ENCODE measurements at places on chromosomes 6 and 20.

GRCh38 chr20:50704971-50705370 lies 13.6 kb upstream of the RIPOR3 start:
- no peaks in the 10 kb centered on the region for H3K27me3 ChIP-seq
- no peak overlapping the region for H3K4me3 ChIP-seq
- H3K4me1 ChIP-seq: peaks cover 26% of the 10 kb centered on the region
- H3K36me3 ChIP-seq: no peaks in the 10 kb centered on the region
- no peak overlapping the region for H3K27ac ChIP-seq

DNA sequence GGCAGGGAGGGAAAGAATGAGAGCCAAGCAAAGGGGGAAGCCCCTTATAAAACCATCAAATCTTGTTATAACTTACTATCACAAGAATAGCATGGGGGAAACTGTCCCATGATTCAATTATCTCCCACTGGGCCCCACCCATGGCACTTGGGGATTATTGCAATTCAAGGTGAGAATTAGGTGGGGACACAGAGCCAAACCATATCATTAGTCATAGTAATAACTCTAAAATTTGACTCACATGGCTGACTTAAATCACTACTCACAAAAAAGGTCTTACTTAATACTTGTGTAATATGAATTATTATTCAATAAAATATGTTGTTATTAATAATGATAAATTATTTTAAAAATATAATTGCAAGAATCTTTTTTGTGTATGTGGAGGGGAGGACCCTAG lies 178.1 kb upstream of the TCF21 start:
- DNase-seq: no peak
- no peak overlapping the region for H3K27ac ChIP-seq
- no peaks in the 10 kb centered on the region for H3K27me3 ChIP-seq
- no peak overlapping the region for H3K4me3 ChIP-seq
- no peaks in the 10 kb centered on the region for H3K4me1 ChIP-seq

- H3K36me3 ChIP-seq: no peaks in the 10 kb centered on the region
- DNase-seq: no peak
- no peak overlapping the region for H3K27ac ChIP-seq
- no peaks in the 10 kb centered on the region for H3K27me3 ChIP-seq
- no peak overlapping the region for H3K4me3 ChIP-seq
These were observed 142.1 kb upstream of the RSPO3 start for GRCh38 chr6:126976253-126976797.

- H3K27ac ChIP-seq: peak overlapping the region; percentile 49
- DNase-seq: no peak
- peaks cover 4% of the 10 kb centered on the region for H3K4me1 ChIP-seq
- H3K36me3 ChIP-seq: no peaks in the 10 kb centered on the region
- H3K27me3 ChIP-seq: no peaks in the 10 kb centered on the region
These were observed 95.2 kb upstream of the TIAM2 start for GRCh38 chr6:154899824-154900463.

DNA sequence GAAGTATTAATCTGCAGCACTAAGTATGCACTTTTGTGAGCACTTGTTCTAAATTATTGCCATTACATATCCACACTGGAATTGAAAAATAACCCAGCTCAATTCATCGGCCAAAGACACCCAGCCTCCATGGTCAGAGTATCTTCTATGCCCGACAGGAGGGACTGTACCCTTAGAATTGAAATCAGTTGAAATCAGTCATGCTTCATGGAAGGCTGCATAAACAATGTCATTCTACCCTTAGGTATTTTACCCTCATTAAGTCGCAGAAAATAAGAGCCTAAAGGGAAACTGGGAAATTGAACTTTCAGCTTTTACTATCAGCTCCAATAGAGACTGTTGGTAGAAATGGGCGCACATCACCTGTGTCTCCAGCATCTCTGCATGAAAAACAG lies 2.9 kb upstream of the RAMACL start:
- peaks cover 44% of the 10 kb centered on the region for H3K4me1 ChIP-seq
- H3K36me3 ChIP-seq: no peaks in the 10 kb centered on the region
- no peak overlapping the region for H3K4me3 ChIP-seq
- no peaks in the 10 kb centered on the region for H3K27me3 ChIP-seq

- H3K27me3 ChIP-seq: no peaks in the 10 kb centered on the region
- H3K4me1 ChIP-seq: peaks cover 37% of the 10 kb centered on the region
- no peaks in the 10 kb centered on the region for H3K36me3 ChIP-seq
- peak overlapping the region; percentile 50 for H3K27ac ChIP-seq
- no peak for DNase-seq
- H3K4me3 ChIP-seq: peak overlapping the region; percentile 91
These were observed 1.4 kb downstream of the STAU1 start for GRCh38 chr20:49186535-49187329.

DNA sequence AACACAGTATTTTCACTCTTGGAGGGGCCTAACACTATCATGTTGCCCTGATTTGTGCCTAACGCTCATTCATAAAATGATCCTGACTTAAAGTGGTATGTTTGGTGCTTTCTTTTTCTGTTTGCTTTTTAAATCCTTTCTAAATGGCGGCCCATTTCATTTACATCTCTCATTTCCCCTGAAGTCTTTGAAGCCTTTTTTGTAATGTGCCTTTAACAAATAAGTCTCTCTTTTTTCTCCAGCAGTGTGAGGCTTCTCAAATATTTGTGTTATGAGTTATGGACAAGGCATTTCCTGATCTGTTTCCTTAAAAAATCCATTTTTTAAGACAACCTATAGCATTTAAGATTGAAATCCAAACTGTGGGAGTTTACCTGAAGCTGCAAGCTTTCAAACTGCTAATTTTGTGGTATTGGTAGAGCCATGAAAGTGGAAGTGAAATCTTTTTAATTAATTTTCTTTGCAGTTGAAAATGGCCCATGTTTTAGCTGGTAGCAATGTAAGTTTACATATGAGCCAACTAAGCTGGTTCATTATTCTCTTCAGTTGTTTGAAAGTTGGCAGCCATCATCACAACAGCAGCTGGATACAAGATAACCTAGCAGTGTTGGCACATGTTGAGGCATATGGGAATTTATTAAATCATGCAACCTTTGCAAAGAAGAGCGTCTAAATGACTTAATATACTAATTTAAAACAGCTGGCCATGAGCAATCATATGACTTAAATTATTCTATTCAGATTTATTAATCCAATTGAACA lies 469.7 kb downstream of the CDKAL1 start:
- no peaks in the 10 kb centered on the region for H3K27me3 ChIP-seq
- H3K27ac ChIP-seq: peak overlapping the region; percentile 60
- no peaks in the 10 kb centered on the region for H3K36me3 ChIP-seq
- peaks cover 18% of the 10 kb centered on the region for H3K4me1 ChIP-seq
- H3K4me3 ChIP-seq: no peak overlapping the region

- no peaks in the 10 kb centered on the region for H3K27me3 ChIP-seq
- H3K27ac ChIP-seq: peak overlapping the region; percentile 30
- no peaks in the 10 kb centered on the region for H3K36me3 ChIP-seq
- no peak for DNase-seq
- no peak overlapping the region for H3K4me3 ChIP-seq
These were observed 50.8 kb downstream of the RPF2 start for GRCh38 chr6:111032484-111033140.

DNA sequence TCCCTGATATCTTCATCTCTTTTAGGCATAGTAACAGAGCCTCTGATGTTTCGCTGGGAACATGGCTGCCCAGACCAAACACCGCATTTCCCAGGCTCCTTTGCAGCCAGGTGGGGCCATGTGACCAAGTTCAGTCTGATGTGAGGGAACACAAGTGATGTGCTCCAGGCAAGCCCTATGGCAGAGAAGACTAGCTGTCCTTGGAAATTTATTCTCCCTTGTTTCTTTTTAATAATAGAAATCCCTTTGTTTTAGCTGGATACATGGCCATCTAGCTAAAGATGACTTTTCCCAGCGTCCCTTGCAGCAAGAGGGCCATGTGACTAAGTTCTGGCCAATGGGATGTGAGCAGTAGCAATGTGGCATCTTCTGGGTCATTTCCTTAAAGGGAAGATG lies 30.8 kb downstream of the SLC2A10 start:
- H3K27me3 ChIP-seq: peaks cover 3% of the 10 kb centered on the region
- H3K36me3 ChIP-seq: no peaks in the 10 kb centered on the region
- no peak overlapping the region for H3K27ac ChIP-seq
- no peak overlapping the region for H3K4me3 ChIP-seq

DNA sequence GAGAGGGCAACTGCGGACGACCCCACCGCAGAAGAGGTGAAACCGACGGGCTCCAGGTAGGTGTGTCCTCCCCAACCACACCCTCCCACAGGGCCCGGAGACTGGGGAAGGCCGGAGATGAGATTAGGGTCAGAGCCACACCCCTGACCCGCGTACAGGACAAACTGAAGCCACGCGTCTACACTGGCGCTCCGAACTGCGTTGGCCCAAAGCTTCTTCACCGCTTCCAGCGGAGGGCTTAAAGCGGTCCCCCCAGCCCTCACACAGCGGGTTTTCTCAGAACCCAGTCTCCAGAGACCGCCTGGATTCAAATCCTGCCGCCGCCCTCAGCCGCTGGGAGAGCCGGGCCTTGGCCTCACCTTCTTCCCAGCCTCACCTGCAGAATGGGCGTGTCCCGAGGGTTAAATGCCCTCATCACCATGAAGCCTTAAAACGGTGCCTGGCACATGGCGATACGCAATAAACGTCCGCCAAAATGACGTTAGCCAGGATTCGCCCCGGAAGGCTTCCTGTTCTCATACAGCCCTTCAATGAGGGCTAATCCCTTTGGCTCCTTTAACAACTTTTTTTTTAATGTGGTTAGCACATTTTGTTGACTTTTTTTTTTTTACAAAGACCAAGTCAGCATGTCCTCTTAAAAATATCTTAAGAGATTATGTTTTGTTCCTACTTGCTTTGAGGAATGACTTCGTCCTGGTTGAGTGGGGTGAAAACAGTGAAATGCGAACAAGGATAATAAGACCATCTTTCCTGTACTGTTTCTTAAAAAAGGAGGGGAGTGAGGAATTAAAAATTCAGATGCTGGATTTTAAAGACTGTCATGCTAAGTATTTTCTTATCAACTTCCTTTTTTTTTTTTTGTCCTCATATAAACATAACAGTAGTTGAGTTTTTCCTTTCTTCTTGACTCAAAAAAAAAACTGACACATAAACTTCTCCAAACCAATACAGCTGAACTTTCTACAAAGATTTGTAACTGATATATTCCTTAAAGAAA lies 15.1 kb upstream of the ZNF217 start:
- H3K4me1 ChIP-seq: peaks cover 49% of the 10 kb centered on the region
- H3K27me3 ChIP-seq: no peaks in the 10 kb centered on the region
- H3K27ac ChIP-seq: peak overlapping the region; percentile 77
- DNase-seq: no peak
- peak overlapping the region; percentile 37 for H3K4me3 ChIP-seq

DNA sequence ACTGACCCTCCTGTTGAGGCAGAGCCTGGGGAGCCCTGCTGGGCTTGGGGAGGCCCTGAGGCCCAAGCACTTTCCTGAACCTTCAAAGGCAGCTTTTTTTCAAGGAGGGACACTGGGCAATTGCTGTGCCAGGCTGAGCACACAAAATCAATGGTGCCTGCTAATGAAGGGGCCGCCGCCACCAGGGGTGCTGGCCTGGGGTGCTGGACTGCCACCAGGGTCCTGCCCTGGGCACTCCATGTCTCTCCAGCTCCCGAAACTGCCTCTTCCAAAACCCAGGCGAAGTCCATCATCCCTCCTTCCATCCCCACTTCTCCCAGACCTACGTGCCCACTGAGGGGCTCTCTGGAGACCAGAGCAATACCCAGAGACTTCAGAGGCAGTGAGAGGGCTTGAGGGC lies 145.6 kb downstream of the GRM4 start:
- H3K4me3 ChIP-seq: no peak overlapping the region
- DNase-seq: no peak
- peaks cover 34% of the 10 kb centered on the region for H3K27me3 ChIP-seq
- H3K36me3 ChIP-seq: no peaks in the 10 kb centered on the region
- peaks cover 6% of the 10 kb centered on the region for H3K4me1 ChIP-seq

- no peaks in the 10 kb centered on the region for H3K27me3 ChIP-seq
- DNase-seq: no peak
- no peak overlapping the region for H3K4me3 ChIP-seq
- H3K36me3 ChIP-seq: no peaks in the 10 kb centered on the region
These were observed 459.5 kb downstream of the DHX35 start for GRCh38 chr20:39421571-39422105.

- H3K4me3 ChIP-seq: no peak overlapping the region
- no peak for DNase-seq
- H3K27ac ChIP-seq: peak overlapping the region; percentile 90
- H3K36me3 ChIP-seq: peaks cover 22% of the 10 kb centered on the region
- H3K27me3 ChIP-seq: peaks cover 3% of the 10 kb centered on the region
These were observed 30.0 kb upstream of the ZBP1 start for GRCh38 chr20:57650266-57650665.

DNA sequence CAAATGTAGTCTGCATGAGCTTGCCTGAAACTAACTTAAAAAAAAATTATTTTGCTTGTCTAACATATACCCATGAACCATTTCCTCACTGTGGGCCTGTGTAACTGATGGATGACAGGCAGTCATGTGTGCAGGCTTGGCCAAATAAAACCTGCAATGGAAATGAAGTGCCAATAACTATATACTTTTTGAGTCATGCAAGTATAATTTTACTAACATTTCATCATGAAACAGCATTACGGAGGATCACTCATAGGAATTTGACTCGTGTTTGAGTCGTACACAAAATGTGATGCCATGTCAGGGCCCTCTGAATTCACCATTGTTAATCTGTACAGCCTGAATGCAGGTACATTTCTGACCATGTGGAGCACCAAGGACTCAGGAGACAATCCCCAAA lies 46.6 kb downstream of the HDDC2 start:
- H3K27ac ChIP-seq: no peak overlapping the region
- no peak overlapping the region for H3K4me3 ChIP-seq
- peaks cover 10% of the 10 kb centered on the region for H3K4me1 ChIP-seq
